SK-N-DZ (cell line): ENCODE measurements at places on chromosomes 7 and 10.

DNA sequence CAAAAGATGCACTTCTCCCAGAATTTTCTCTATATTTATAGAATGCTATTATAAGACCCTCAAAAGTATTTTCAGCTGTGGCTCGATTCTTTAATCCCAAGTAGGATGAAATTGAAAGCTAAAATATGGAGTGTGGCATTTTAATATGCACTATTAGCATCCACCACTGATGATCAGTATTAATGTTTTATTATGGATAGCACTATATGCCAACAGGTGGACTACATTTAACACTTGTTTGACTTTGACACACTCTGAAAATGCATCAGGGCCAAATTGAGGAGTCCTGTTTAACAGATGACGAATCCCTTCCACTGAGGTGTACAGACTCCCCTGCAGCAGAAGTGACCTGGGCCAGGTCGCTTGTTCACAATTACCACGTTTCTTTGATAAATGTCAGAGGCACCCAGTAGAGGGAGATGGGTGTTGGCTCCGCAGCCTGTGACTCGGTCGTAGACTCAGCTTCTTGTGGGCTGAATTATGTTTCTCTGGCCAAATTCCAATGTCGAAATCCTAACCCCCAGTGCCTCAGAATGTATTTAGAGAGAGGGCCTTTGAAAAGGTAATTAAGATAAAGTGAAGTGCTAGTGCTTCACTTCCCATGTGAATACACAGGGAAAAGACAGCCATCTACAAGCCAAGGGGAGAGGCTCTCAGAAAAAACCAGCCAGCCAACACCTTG lies 48.1 kb downstream of the WIPF3 start:
- DNase-seq = no peak

GRCh38 chr10:32412499-32412853 lies 33.5 kb upstream of the CCDC7 start:
- DNase-seq = no peak

DNA sequence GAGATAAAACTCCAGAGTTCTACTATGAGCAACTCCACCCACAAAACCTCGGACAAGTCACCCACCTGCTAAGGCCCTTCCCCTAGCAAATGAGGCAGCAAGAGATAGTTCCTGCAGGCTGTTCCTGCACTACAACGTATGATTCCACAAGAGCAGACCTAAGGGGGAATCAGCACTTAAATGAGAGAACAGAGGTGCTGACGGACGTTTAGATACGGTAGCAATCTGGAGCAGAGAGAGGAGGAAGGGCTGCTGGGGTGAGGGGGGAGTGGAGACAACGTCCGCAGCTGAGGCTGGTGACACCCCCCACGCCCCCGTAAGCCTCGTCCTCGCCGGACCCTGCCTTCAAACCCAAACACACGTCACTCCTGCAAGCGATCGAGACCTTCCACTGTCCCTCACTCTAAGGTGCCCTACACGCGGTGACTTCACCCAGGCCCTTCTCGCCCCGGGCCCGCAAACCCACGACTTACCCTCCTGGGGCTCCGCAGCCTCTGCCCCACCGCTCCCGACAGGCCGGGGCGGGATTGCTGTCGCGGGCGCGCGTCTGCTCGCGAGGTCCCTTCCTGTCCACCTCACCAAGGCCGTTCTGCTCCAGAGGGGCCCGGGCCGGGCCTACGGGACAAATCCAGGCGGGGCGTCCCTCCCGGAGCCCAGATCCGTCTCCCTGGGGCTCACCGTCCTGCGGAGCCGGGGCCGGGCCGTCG lies 635 bp downstream of the ZNF12 start:
- peak; percentile 25 for DNase-seq

- DNase-seq = no peak
Observed at GRCh38 chr7:112779667-112780066, 10.5 kb downstream of the TMEM168 start.

- no peak for DNase-seq
Observed at GRCh38 chr7:47982610-47983009, 3.2 kb upstream of the HUS1 start.

GRCh38 chr7:143236408-143236990 lies 14.7 kb downstream of the TAS2R40 start:
- no peak for DNase-seq

DNA sequence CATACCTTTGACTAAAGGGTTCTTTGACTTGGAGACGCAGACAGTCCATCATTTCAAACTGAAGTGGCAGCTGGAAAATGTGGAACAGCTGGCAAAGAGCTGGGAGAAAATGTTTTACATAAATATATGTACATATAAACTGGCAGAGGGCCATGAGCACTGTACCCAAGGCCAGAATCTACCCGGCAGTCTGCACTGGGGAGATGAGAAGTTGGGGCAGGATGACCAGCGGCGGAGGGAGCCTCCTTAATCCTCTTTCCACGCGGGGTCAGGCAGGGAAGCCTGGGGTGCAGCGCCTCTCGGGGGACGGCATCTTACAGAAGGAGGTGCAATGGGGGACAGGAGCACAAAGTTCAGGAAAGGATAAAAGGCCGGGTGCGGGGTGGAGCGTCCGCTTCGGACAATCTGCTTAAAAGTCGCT lies 1.3 kb downstream of the GLI3 start:
- DNase-seq = no peak

DNA sequence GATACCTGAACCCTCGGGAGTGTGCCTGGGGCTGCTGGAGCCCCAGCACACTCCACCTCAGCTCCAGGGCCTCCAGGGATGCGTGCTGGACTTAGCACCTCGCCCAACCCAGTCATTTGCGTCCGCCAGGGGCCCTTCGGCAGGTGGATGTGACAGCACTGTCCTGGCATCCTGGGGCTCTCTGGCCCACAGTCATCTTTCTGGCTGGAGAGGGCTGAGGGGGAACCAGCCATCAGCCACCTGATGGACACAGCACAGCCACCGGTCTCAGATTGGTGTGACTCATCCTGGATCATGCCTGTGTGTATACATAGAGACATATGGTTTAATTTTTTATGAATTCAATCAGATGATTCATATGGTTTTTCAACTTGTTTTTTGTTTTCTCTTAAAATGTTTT lies 11.1 kb downstream of the ZNF775 start:
- no peak for DNase-seq
